NCI-H1417 treated with DMSO at 0.1 percent for 48 hours (cell line): ENCODE measurements at places on chromosomes 2 and 18.

- DNase-seq = no peak
Observed at GRCh38 chr2:219687882-219688559, 60.6 kb downstream of the SLC4A3 start.

- no peak for DNase-seq
Observed at GRCh38 chr2:83967854-83968253, 491.2 kb downstream of the SUCLG1 start.

GRCh38 chr18:24791751-24792545 is 331.5 kb downstream of the HRH4 start:
- DNase-seq = no peak

DNA sequence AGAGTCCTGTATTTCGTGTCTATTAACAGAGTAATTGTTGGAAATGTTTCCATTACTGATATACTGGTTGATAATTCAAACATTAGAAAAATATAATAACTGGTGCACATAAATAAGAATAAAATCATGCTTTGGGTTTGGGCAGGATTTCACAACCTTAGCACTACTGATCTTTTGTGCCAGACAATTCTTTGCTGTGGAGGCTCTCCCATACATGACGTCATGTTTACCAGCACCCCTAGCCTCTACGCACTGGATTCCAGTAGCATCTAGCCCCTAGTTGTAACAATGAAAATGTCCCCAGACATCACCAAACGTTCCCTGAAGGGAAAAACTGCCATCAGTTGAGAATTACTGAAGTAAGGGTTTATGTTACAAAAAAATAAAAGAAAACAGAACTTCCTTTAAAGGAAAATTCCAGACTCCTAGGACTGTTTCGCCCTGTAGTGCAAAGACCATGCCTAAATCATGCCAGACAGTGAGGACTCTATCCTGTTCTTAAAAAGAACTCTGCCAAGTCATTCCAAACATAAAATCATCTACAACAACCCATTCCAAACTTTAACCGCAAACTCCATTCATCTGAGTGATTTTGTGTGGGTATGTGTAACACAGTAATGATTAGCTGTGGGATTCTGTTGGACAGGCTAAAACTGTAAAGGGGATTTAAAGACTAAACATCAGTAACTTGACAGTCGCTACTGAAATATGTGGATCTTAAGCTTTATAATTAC is 313.4 kb upstream of the CCDC68 start:
- no peak for DNase-seq

DNA sequence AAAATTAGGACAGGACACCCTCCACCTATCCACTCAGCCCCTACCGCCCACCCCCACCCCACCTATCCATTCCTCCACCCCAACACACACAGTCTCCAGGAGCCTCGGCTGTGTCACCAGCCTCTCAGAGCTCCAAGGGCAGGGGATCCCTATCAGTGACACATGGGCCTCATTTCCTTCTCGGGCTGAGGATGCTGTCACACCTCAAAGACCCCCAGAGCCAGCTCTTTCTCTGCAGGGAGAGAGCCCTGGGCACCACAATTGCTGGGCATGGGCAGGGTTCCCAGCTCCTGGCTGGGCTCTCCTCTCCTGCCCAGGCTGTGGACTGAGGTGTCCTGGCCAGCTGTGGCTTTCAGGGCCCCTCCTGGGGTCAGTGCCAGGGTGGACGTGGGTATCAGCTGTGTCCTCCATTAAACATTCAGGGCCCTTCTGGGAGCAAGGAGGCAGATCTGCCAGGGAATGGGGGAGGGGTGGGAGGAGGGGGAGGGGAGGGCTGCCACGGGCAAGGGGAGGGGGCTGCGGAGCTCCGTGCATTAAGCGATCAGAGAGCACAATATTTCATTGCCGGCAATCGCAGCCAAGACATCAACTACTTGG is 14.3 kb upstream of the ECEL1 start:
- DNase-seq = no peak

GRCh38 chr18:78448106-78448505 is 531.5 kb upstream of the SALL3 start:
- no peak for DNase-seq

DNA sequence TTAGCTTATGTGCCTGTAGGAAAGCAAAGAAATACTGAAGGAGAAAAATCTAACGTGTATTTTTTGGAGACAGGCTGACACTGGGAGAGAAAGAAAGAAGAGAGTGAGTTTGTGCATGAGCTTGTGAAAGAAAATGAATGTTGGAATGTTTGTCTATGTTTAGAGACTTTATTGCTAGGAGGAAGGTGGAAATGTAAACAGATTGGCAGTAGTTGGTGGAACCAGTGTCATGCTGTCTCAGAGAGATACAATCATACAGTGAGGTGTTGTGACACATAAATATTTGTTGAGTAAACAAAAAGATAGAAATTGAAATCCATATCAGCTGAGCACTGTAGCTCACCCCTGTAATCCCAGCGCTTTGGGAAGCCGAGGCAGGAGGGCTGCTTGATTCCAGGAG is 222.2 kb upstream of the MEIS1 start:
- DNase-seq = no peak

GRCh38 chr18:48831113-48831759 is 119.5 kb downstream of the SMAD7 start:
- no peak for DNase-seq

DNA sequence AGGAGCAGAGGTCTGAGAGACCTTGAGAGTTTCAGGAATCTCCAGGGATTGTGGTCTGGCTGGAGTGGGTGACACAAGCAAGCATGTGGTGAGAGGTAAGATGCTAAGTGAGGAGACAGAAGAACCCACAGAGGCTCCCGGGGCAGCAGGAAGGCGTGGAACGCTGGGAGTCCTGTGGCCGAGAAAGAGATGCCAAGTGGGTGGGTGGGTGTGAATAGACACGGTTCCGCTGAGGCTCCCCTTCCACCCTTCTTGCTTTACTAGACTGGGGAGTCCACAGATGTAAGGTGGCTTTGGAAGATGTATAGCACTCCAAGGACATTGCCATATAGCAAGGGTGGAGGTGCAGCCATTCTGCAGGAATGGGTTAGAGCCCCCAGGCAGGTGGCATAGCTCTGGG is 4.2 kb downstream of the TEX51 start:
- no peak for DNase-seq

- no peak for DNase-seq
Observed at GRCh38 chr18:74337912-74338309, 22.3 kb downstream of the C18orf63 start.

DNA sequence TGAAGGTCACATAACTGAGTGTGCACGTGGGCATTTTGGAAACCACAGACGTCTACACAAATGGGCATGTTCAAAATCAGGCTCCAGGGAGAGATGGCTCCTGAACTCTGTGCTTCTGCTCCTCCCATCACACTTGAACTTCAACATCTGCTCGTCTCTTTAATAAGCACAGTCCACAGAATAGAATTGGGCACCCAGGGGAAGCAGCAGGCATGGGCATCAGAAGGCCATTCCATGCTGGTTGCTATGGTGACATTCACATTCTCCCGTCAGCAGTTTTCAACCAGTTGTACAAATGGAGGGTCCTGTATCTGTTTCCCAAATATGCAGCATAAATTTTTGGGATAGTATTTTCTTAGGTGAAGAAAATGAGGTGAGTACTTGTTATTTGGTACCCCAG is 183.7 kb upstream of the COPS8 start:
- DNase-seq = no peak

DNA sequence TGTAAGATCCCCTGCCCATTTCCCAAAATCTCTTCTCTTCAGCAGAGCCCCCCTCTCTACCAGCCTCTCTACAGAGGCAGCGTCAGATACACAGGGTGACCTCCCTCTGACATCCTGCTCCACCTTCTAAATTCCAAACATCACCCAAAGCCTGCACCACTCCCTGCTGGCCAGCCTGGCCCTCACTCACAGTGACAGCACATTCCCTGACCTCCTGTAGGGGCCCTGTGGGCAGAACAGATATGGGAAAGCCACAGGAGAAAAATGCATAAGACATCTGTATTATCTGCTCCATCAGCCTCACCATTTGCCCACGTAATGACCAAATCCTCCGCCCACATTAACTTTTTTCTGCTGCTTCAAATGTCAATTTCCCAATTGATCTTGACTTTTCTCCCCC is 40.6 kb downstream of the TRABD2A start:
- DNase-seq = no peak

DNA sequence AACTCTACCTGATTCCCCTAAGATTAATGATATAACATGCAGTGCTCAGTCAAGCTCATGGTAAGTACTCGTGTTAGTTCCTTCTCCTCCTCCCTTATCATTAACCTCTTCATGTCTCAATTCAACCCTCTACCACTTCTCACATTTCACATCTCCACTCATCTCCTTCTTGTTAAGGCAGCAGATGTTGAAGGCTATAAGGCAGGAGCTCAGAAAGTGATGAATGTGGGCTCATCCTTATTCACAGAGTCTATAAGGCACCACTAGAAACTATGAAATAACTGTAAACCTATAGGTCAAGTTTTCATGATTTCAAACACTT is 56.0 kb downstream of the CLHC1 start:
- no peak for DNase-seq

DNA sequence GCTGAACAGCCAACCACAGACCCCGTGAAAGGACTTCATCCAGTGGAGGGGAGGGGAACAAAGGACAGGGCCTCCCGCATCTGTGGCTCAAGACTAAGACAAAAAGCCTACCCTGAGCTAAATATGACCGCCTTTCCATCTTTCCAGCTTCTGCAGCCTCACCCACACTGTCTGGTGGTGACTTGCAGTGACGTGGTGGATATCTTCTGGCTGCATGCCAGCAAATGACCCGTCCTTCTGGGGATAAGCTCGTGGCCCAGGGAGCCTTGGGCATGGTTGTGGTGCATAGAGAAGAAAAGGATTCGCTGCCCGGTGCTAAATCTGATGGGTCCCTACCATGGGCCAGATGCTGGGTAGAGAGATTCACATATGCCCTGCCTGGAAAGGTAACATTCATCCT is 8.7 kb upstream of the NGEF start:
- DNase-seq = no peak

DNA sequence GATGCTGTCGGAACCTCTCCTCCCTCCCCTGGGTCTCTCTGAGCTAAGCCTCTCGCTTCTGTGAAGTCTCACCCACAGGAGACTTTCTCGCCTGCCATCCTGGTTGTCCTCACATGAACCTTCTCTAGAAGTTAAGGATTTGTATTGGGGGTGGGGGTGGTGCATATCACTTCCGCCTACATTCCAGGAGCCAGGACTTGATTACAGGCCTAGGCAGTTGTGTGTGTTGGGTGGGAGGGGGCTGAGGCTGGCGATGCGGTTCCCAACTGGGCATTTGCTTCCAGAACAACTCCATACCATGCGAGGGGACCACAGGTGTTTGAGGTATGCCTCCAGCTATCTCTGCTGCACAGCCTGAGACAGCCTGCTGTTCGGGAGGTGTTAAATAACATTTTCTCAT is 56.8 kb upstream of the MGAT4A start:
- DNase-seq = no peak

- no peak for DNase-seq
Observed at GRCh38 chr18:55286257-55286825, 301.7 kb downstream of the TCF4 start.

DNA sequence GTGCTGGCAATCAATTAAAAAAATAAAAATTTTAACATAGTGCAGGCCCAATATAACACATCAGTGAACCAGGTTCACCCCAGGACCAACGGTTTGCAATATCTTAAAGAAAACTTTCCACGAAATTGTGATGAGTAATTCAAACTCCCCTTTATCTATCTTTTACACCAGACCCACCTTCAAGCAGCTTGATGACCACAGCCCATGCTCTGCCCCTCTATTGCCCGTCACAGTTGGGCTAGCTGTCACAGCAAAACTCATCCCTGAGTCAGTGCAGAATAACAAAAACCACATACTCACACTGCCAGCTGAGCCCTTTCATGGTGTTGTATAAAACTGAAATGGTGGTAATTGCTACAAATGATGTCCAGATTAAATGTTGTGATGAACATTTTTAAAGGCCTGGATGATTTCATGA is 112.5 kb upstream of the CREB1 start:
- no peak for DNase-seq

DNA sequence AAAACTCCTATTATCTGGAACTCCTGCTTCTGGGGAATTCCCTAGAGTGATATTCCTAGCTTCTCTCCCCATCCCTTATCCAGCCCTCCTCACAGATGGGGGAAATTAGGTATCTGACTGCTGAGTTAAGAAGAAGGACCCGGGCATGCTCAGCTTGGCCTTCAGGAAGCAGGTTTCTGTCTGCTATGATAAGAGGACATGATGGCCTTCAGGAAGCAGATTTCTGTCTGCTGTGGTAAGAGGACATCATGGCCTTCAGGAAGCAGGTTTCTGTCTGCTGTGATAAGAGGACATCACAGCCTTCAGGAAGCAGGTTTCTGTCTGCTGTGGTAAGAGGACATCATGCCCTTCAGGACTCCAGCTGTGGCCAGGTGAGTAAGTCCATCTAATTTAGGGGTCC is 65.2 kb downstream of the PLEKHM3 start:
- no peak for DNase-seq

- no peak for DNase-seq
Observed at GRCh38 chr2:96584017-96584416, 47.5 kb downstream of the ARID5A start.

- no peak for DNase-seq
Observed at GRCh38 chr2:150174056-150174805, 313.2 kb downstream of the RND3 start.

- DNase-seq = no peak
Observed at GRCh38 chr2:2512931-2513330, 181.9 kb upstream of the MYT1L start.

DNA sequence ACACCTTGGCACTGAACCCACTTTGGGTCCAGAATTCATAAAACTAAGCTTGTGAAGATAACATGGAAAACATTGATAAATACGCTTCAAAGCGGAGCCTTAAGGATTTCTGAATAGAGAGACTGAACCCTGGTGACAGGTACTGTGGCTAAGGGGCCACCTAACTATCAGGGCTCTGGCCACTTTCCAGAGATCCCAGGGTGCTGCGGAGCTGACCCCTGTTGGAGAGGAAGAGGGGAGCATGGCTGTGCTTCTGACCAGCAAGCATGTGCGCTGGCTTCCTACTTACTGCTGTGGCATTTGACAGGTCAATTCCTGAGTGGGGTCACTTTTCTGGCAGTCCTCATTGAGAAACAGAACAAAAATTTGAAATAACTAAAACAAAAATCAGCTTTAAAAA is 228.3 kb downstream of the NAPG start:
- no peak for DNase-seq

GRCh38 chr2:22282916-22283315 is 1102.1 kb upstream of the KLHL29 start:
- DNase-seq = no peak

DNA sequence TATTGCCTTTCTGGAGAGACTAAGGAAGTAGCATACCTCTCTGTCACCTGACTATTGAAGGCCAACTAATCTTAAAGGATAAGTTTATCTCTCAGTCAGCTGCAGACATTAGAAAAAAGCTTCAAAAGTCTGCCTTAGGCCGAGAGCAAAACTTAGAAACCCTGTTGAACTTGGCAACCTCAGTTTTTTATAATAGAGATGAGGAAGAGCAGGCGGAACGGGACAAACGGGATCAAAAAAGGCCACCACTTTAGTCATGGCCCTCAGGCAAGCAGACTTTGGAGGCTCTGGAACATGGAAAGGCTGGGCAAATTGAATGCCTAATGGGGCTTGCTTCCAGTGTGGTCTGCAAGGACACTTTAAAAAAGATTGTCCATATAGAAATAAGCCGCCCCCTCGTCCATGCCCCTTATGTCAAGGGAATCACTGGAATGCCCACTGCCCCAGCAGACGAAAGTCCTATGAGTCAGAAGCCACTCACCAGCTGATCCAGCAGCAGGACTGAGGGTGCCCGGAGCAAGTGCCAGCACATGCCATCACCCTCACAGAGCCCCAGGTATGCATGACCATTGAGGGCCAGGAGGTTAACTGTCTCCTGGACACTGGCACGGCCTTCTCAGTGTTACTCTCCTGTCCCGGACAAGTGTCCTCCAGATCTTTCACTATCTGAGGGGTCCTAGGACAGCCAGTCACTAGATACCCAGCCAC is 61.5 kb upstream of the FAM98A start:
- no peak for DNase-seq
